ENCODE measurements at places on chromosomes 3 and 15.

DNA sequence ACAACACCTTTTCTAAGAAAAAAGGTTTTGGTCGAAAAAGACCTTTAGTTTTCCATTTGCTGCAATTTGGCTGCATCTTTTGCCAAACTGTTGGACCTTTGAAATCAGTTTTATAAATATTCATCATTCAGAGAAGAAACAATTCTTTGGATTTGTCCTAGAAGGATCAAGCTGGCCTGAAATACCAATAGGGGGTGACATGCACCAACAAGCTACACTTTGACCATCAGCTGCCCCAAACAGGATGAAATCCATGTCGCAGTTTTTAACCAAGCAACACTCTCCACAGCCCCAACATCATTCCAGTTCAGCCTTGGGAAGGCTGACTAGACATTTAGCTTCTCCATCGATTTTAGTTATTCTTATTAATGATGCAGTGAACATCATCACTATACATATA is 9.8 kb downstream of the RPL15 start:
- DNase-seq, result no peak

DNA sequence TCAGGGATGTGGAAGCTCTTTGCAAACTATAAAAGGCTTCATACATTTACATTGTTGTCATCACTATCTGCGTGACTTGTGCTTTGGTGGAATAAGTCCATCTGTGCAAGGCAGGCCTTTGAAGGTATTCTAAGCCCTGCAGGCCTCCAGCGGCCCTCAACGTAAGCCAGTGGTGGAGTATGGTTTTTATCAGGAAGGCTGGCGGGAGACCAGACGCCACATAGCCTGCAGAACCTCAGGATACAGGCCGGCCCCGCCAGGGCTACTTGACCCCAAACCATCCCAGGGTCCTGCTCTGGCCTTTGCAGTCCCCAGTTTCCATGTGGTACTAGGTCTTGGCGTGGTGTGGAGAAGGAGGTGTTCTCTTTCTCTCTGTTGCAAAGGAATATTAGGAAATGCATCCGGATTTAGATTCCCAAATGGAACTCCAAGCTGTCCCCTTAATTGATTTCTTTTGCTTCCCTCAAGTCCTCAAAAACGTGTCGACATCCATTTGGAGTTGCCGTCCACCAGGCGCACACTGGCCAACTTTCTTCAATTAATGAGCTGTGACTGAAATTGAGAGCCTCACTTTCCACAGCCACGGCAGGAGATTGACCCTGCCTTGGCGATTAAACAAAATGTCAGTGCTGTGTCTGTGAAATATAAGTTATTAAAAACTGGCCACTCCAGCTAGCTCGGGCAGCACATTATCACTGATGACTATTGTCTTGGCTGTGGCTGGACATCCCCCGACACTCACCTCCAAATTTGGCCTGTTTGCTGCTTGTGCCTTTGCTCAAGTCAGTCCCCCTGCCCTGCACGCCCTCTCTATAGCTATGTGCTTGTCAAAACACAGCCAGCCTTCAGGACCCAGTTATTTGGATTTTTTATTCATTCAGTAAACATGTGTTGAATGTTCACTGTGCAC is 239.8 kb upstream of the TLE3 start:
- peak; percentile 56 for DNase-seq

GRCh38 chr3:126417981-126418530 is 23.3 kb downstream of the CFAP100 start:
- no peak for DNase-seq

GRCh38 chr15:68907396-68907923 is 22.9 kb upstream of the SPESP1 start:
- no peak for DNase-seq

DNA sequence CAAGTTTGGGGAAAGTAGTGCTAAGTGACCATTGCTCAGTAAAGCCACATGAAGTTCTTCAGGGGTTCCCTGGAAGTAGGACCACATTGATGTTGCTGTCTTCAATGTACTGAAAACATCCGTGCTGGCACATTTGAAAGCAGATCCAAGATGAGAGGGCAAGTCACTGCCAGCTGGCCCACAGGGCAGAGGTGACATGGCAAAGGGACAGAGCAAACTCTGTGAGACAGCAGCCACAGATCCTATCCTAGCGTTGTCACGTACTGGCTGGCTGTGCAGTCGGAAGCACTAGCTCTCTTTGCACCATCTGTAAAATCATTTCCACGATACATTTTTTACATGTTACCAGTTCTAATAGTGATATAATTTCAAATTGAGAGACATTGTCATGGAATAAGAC is 13.8 kb downstream of the MUC13 start:
- no peak for DNase-seq

DNA sequence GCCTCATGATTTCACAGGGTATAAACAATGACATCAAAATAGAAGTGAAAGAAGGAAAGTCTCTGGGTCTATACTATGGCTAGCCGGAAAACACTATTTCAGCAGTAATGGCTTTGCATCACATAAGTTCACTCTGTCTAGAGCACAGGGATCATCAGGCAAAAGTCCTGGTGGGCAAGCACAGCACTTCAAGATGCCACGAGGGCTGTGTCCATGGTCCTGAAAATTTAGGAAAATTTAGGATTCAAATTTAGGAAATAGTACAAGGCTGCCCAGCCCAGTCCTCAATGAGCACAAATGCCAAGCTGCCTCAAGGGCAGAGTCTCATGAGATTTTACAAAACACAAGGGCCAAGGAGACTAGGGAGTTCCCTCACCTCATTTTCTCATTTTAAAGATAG is 54.1 kb downstream of the RORA start:
- DNase-seq, result no peak

- no peak for DNase-seq
These were observed 8.0 kb upstream of the KBTBD8 start for GRCh38 chr3:66989860-66990696.

- no peak for DNase-seq
These were observed 8.9 kb upstream of the CTDSPL start for GRCh38 chr3:37852771-37853170.
